ENCODE measurements at places on chromosomes 5 and 9.

GRCh38 chr9:33140401-33141360 is 26.5 kb downstream of the B4GALT1 start:
- no peak for DNase-seq

DNA sequence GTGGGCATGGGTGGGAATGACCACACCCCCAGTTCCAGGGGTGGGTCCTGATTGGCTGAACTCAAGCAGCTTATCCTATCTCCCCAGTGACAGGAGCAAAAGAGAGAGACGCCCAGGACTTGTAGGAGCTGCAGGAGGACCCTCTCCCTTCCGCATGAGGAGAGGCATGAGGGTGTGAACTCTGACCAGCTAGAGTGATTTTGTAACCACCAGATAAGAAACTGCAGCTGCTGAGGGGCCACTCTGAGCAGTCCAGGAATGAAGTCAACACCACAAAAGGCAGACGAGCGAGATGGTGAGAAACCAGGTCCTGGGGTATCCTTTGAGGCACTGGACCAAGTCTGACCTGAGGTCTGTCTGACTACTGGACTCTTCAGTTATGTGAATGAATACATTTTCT is 521.9 kb downstream of the BNC2 start:
- no peak for DNase-seq

- DNase-seq, result no peak
These were observed 14.2 kb downstream of the RIC1 start for GRCh38 chr9:5643005-5643624.

GRCh38 chr5:124310453-124310852 is 436.0 kb downstream of the ZNF608 start:
- DNase-seq, result no peak

DNA sequence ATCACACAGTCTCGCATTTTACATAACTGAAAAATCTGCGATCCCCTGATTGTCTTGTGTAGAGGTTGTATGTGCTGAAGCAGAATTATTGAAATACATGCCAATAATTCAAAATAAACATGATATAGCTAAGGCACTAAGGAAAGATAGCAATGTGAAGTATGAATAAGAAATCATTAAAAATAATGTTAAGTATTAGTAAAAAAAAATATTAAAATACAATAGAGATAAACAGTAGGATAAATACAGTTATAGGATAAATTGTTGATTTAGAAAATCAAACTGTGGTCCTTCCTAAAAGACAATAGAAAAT is 121.1 kb downstream of the FBXL17 start:
- DNase-seq, result no peak

DNA sequence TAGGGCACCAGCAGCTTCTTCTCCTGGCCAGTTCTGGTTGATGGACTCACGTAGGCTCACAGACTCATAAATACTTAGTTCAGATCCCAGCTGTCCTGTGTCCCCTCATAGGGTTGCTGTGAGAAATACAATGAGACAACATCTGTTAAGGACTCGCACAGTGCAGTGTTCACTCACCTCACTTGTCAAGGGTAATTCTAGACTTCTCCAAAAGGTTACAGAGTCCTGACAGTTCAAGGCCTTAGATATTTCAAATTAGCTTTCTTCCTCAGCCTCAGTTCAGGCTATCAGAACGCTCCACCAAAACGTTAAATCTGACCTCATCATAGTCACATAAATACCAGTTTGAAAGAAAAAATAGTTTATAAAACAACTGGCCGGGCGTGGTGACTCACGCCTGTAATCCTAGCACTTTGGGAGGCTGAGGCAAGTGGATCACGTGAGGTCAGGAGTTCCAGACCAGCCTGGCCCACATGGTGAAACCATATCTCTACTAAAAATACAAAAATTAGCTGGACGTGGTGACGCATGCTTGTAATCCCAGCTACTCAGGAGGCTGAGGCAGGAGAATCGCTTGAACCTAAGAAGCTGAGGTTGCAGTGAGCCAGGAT is 106.3 kb downstream of the UGCG start:
- DNase-seq, result no peak

DNA sequence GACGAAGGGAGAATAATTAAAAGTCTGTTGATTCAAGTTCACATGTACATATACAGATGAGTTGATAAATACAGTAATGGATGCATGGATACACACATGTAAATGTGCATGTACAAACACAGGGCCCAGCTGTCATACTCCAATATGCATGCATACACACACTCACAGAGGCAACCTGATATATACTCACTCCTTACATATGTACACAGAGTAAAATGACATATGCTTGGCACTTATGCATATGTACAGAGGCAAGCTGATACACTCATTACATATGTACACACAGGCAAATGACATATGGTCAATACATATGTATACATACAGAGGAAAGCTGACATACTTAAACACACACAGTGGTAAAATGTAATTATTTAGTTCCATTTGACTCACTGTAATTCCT is 7.2 kb upstream of the TMEFF1 start:
- no peak for DNase-seq

DNA sequence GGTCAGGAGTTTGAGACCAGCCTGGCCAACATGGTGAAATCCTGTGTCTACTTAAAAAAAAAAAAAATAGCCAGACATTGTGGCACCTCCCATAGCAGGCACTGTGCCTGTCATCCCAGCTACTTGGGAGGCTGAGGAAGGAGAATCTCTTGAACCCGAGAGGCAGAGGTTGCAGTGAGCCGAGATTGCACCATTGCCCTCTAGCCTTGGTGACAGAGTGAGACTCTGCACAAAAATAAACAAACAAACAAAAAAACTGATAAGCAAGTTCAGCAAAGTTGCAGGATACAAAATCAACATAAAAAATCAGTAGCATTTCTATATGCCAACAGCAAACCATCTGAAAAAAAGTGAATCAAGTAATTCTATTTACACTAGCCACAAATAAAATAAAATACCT is 64.8 kb upstream of the TTC23L start:
- DNase-seq, result no peak

All from activated naive CD4-positive, alpha-beta T cell (primary cell).